ENCODE measurements at places on chromosomes 16 and 17.

DNA sequence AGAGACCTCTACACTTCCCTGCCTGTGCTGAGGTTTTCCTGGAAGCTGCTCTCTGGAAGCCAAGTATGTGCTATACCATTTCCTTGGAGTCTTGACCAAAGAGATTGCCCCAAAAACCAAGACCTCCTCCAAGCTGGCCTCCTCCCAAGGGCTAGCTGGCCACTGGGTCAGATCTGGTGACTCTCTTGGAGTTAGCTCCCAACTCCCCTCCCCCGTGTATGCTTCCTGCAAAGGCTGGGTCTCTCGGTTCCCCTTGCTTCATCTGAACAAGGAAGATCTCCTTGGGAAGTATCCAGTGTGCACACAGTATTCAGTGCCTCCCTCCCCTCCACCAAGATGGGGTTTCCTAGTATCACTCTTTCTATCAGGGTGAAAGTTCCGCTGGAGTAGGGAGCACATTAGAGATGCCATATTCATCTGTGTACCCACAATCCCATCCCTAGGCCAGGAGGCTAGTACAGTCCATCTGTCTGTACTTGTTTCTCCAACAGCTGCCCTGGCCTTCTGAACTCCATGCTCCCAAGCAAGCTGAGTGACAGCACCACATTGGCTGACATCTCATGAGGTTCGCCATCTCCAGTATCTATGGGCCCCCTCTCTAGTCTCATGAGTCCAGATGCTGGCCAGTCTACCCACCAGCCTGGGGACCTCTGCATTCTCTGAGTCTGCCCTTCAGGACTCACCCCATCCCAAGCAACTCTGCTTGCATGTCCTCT, 3.2 kb downstream of the GAS7 start:
- DNase-seq: no peak
- H3K4me3 ChIP-seq: no peak overlapping the region
- H3K27me3 ChIP-seq: peaks cover 27% of the 10 kb centered on the region
- no peaks in the 10 kb centered on the region for H3K4me1 ChIP-seq

DNA sequence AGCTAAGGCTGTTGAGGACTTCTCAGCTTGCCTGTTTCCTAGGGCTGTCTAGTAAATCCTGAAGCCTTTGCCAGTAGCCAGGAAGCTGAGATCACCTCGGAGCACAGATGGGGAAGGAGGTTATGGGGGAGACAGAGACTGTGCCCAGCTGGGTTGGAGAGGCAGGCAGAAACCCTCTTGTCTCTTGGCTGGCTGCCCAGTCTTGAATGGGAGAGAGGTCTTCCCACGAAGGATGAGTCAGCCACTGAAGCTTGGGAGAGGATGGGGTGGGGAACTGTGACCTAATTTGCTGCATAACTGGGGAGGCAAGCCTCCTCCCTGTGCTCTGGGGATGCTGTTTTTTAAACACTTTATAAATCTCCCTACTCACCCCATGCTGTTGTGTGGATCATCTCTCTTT, 69.8 kb downstream of the SHISA9 start:
- H3K27ac ChIP-seq: no peak overlapping the region
- no peak for DNase-seq
- H3K4me1 ChIP-seq: no peaks in the 10 kb centered on the region
- no peaks in the 10 kb centered on the region for H3K36me3 ChIP-seq
- H3K4me3 ChIP-seq: no peak overlapping the region
- peaks cover 2% of the 10 kb centered on the region for H3K27me3 ChIP-seq

DNA sequence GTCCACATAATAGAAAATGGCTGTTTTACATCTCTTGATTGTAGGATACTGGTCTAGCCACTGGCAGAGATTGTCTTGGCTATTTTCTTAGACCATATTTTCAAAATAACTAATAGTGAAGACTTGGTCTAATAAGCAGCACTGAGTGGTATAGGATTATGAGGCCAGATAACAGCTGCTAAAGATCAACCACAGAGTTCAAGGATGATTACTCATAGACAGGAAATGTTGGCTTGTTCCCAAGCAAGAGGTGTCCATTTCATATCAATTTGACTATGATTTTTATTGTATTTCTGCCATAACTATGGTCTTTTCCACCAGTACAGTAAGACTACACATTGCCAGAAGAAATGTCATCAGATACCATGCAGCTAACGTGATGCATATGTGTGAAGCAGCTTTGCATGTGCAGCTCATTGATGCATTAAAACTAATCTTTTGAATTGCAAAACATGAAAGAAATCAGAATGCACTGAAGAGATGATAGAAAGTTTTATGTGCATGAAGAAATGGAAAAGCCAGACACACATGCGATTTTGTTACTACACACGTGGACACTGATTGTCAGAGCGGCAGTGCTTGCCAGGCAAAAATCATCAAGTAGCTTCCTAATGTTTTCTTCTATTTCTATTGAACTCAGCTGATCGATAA, 693.3 kb downstream of the CDH11 start:
- H3K4me1 ChIP-seq: no peaks in the 10 kb centered on the region
- DNase-seq: no peak
- H3K4me3 ChIP-seq: no peak overlapping the region
- H3K36me3 ChIP-seq: no peaks in the 10 kb centered on the region
- no peak overlapping the region for H3K27ac ChIP-seq

DNA sequence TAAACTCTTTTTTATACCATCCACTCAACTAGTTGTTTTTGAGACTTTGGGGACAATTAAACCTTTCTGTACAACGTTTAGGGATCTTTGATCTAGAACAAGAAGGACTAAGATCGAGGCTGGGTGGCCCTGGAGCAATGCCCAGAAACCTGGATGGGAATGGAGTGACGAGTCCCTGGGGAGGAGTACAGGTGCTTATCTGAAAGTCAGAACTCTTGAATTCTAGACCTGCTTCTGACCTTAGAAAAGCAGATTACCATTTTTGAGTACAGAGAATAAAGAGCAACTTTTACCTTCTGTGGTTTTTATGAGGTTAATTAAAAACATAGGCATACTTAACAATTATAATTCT, 17.8 kb downstream of the UBE2Z start:
- peaks cover 93% of the 10 kb centered on the region for H3K36me3 ChIP-seq
- no peaks in the 10 kb centered on the region for H3K4me1 ChIP-seq
- no peak overlapping the region for H3K4me3 ChIP-seq
- no peaks in the 10 kb centered on the region for H3K27me3 ChIP-seq

DNA sequence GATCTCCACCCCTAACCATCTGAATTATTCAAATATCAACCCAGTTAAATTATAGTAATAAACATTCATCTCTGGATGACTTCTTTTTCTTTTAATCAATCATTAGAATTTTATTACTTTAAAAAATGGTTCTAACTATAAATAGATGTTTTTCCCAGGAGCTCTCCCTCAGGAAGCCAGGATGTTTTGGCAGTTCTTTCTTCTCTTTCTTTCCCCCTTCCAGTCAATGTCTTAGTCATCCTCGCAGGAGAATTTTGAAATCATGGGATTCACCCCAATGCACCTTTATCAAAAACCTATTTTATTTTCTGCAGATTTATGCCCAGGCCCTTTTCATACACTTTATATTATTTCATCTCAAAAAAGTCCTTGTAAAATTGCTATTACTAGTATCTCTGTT, 711.6 kb downstream of the CDH11 start:
- H3K4me1 ChIP-seq: no peaks in the 10 kb centered on the region
- no peaks in the 10 kb centered on the region for H3K36me3 ChIP-seq
- no peaks in the 10 kb centered on the region for H3K27me3 ChIP-seq
- H3K4me3 ChIP-seq: no peak overlapping the region

GRCh38 chr16:10678655-10679054, 16.1 kb downstream of the TEKT5 start:
- H3K27ac ChIP-seq: no peak overlapping the region
- H3K4me1 ChIP-seq: no peaks in the 10 kb centered on the region
- no peak overlapping the region for H3K4me3 ChIP-seq
- no peaks in the 10 kb centered on the region for H3K27me3 ChIP-seq
- no peak for DNase-seq

- H3K27me3 ChIP-seq: peaks cover 78% of the 10 kb centered on the region
- no peak for DNase-seq
- peaks cover 4% of the 10 kb centered on the region for H3K4me1 ChIP-seq
- no peaks in the 10 kb centered on the region for H3K36me3 ChIP-seq
Measured at GRCh38 chr17:47852113-47852949, 1.4 kb upstream of the SP6 start.

DNA sequence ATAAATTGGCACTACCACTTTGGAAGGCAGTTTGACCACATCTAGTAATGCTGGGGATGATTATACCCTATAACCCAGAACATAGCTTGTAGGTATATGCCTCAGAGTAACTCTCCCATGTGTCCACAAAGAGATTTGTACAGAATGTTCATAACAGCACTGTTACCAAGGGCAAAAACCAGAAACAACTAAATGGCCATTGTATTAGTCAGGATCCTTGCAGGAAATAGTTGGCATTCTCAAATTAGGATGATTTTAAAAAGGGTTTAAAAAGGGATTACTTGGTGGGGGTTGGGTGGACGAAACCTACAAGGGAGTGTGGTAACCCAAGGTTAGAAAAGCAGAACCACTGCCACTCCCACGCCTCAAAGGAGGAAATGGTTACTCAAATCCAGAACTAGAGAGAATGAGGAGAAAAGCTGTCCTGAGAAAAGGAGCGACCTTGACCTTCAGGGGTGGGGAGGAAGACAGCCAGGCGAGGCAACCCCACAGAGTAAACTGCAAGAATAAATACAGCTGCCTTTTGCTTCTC, 2.1 kb downstream of the CPPED1 start:
- H3K27ac ChIP-seq: no peak overlapping the region
- H3K27me3 ChIP-seq: no peaks in the 10 kb centered on the region
- no peak for DNase-seq
- no peak overlapping the region for H3K4me3 ChIP-seq
- H3K4me1 ChIP-seq: peaks cover 2% of the 10 kb centered on the region

DNA sequence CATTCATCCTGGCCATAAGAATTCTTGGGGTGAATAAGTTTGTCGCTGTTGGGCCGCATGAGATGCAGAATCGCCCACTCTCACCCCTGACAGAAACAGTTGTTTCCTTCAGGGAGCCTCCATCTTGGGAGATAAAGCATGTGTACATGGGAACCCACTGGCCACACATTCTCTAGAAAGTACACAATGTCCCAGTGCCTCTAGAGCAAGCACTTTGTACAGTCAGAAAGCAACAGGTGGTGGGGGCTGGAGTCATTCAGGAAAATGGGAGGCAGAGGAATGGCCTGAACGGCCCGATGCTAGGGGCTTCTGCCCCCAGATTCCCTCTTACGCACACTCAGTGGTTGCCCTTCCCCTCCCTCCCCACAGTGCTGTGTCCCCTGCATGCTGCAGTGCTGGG, 16.1 kb downstream of the ACE start:
- H3K27ac ChIP-seq: no peak overlapping the region
- no peaks in the 10 kb centered on the region for H3K36me3 ChIP-seq
- H3K4me3 ChIP-seq: no peak overlapping the region
- no peaks in the 10 kb centered on the region for H3K4me1 ChIP-seq
- H3K27me3 ChIP-seq: no peaks in the 10 kb centered on the region

- no peaks in the 10 kb centered on the region for H3K36me3 ChIP-seq
- H3K4me3 ChIP-seq: no peak overlapping the region
- no peaks in the 10 kb centered on the region for H3K4me1 ChIP-seq
- H3K27ac ChIP-seq: no peak overlapping the region
- no peak for DNase-seq
Measured at GRCh38 chr17:17034026-17034425, 8.2 kb upstream of the MPRIP start.

DNA sequence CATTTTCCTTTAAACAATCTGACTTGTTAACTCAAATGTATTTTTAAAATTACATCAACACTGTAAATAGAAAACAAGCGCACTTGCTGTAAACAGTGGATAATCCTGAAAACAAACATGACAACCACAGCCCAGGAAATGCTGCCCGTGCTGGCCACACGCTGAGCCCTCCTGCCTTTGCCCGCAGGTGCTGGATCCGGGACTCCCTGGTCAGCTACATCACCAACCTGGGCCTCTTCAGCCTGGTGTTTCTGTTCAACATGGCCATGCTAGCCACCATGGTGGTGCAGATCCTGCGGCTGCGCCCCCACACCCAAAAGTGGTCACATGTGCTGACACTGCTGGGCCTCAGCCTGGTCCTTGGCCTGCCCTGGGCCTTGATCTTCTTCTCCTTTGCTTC, 6.6 kb upstream of the ADGRG3 start:
- no peaks in the 10 kb centered on the region for H3K27me3 ChIP-seq
- peaks cover 10% of the 10 kb centered on the region for H3K4me1 ChIP-seq
- no peak overlapping the region for H3K4me3 ChIP-seq
- H3K27ac ChIP-seq: no peak overlapping the region
- H3K36me3 ChIP-seq: peaks cover 43% of the 10 kb centered on the region

GRCh38 chr17:21090902-21091618, 35.7 kb upstream of the DHRS7B start:
- no peaks in the 10 kb centered on the region for H3K27me3 ChIP-seq
- no peak overlapping the region for H3K4me3 ChIP-seq
- H3K36me3 ChIP-seq: no peaks in the 10 kb centered on the region

- H3K4me3 ChIP-seq: peak overlapping the region; percentile 57
- peaks cover 76% of the 10 kb centered on the region for H3K27me3 ChIP-seq
- peaks cover 18% of the 10 kb centered on the region for H3K4me1 ChIP-seq
- no peak overlapping the region for H3K27ac ChIP-seq
Measured at GRCh38 chr17:39225959-39226683, 376 bp upstream of the STAC2 start.

DNA sequence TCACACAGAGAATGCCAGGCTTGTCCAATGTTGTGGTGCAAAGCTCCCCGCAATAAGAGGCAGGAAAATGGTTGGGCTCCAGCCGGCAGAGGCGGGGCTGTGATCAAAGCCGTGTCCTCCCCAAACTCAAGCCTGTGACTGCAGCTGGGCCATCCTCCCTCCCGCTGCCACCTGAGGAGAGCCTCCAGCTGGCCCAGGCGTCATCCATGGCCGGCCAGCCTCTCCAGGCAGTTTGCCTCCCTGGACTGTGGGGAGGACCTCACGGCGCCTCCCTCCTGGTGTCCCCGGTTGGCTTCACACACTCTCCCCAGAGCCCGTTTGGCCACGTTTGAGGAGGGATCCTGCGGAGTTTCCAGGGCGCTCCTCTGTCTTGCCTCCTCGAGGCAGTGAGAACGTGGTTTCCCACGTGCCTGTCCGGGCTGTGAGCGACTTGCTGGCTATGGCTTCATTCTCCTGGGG, 134.1 kb downstream of the IRF8 start:
- no peaks in the 10 kb centered on the region for H3K36me3 ChIP-seq
- H3K4me3 ChIP-seq: no peak overlapping the region
- no peaks in the 10 kb centered on the region for H3K4me1 ChIP-seq
- DNase-seq: no peak

DNA sequence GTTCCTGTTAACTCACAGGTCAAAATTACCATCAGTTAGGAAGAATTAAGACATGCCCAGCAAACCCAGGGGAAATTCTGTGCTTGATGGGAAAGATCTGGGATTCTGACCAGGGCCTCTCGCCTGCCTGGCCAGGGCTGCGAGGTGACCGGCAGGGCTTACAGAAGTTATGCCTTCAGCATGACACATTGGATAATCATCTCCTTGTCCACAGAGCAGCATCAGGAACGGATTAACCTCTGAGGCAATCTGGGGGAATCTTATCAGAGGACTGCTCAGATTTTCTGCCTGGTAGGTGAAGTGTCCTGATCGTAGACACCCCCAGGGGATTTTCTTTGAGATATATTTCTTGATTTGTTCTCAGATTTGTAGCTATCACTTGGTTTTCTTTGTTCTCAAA, 172.5 kb downstream of the HS3ST3A1 start:
- DNase-seq: no peak
- no peaks in the 10 kb centered on the region for H3K4me1 ChIP-seq
- H3K27ac ChIP-seq: no peak overlapping the region
- no peak overlapping the region for H3K4me3 ChIP-seq
- H3K27me3 ChIP-seq: no peaks in the 10 kb centered on the region
